ENCODE measurements at places on chromosomes 3 and 15.
A peak's percentile ranks its signal among the peaks of the same experiment; 100 is the strongest.

- no peak for DNase-seq
These were observed 3.4 kb downstream of the GAP43 start for GRCh38 chr3:115626721-115627120.

DNA sequence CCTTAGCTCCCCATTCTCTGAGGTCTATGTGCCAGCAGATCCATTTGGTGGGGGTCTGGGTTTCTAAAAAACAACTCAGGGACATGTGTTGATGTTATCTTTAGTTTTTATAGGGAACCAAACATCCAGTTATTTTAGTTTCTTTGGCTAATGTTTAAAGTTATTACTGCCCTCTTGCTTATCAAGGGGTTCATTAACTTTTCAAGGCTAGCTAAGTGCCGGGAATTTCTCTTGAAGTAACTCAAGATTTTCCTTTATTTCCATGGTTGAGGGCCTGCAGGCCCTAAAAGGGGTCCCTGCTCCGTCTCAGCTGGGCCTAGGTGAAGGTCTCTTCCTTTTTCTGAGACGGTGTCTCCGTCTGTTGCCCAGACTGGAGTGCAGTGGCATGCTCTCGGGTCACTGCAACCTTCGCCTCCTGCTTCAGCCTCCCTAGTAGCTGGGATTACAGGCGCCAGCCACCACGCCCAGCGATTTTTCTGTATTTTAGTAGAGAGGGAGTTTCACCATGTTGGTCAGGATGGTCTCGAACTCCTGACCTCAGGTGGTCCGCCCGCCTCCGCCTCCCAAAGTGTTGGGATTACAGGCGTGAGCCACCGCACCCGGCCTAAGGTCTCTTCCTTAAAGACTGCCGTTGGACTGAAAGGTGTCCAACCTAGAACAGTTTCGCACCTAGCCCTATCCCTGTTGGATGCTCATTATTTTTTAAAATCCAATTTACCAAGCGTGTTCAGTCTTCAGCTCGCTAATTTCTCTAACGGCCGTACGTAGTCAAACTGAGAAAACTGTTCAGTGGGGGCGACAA is 1.3 kb upstream of the OXSR1 start:
- DNase-seq, result no peak

DNA sequence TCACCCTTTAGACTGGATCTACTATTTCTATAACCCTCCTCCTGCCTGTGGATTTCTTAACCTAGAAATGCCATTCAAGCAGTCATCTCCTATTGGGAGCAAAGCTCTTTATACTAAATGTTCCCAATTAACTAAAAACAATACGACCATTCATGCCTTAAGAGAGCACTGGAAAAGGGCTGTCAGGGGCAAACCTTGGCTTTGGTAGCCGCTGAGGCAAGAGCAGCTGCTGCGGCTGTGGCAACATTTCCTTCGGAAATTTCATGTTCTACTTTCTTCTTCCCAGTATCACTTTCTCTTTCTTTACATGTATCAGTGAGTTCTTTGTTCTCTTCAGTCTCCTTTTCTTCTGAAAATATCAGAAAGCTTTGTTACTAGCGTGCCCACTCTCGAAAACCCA is 56.3 kb upstream of the CSPG5 start:
- DNase-seq, result peak; percentile 78

- no peak for DNase-seq
These were observed 13.9 kb upstream of the SLITRK3 start for GRCh38 chr3:165210132-165210531.

- no peak for DNase-seq
These were observed 21.2 kb upstream of the SIAH2 start for GRCh38 chr3:150783920-150784746.

GRCh38 chr3:46470831-46471230 is 6.1 kb upstream of the LTF start:
- DNase-seq, result no peak

GRCh38 chr15:89381888-89382686 is 47.5 kb upstream of the POLG start:
- DNase-seq, result no peak

- DNase-seq, result no peak
These were observed 289.0 kb downstream of the NEK10 start for GRCh38 chr3:27080258-27080525.

DNA sequence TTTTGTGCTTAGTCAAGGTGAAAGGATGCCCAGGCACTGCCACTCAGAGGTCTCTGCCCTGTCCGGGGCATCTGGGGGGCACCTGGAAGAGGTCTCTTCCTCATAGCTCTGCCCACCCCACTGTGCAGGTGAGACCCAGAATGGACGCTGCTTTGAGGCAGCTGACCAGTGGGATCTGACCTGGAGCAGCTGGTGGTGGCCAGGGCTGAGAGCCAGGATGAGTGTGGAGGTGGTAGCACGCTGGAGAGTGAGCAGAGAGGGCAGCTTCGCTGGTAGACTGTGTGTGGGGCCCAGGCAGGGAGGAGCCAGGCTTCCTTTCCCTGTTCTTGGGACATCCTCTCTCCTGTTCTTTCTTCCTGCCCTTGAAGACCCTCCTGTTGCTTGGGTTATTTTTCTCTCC is 32.2 kb upstream of the PLA2G4E start:
- no peak for DNase-seq

DNA sequence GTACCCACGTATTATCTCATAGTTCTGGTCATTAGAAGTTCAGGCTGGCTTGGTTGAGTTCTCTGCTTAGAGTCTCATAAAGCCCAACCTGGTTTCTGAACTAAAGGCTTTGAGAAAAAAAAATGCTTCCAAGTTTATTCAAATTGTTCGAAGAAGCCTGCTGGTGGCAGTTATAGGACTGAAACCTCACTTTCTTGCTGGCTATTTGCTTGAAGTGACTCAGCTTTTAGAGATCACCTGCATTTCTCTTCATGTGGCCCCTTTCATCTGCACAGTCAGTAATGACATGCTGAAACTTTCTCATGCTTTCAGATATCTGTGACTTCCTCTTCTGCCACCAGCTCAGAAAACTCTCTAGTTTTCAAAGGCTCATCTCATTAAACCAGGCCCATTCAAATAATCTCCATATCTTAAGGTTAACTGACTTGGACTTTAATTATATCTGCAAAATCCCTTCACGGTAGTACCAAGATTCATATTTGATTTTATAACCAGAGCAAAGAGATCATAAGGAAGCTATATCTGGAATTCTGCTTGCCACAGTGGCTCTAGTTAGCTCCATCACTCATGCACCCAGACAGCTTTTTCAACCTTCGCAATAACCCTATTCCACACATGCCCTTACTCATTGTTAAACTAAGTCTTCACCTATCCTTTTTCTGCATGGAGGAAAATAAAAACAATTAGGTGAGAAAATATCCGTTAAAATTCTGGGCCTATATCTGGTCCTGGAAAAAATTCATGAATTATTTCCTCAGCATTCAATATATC is 433.8 kb upstream of the CBLB start:
- DNase-seq, result no peak

DNA sequence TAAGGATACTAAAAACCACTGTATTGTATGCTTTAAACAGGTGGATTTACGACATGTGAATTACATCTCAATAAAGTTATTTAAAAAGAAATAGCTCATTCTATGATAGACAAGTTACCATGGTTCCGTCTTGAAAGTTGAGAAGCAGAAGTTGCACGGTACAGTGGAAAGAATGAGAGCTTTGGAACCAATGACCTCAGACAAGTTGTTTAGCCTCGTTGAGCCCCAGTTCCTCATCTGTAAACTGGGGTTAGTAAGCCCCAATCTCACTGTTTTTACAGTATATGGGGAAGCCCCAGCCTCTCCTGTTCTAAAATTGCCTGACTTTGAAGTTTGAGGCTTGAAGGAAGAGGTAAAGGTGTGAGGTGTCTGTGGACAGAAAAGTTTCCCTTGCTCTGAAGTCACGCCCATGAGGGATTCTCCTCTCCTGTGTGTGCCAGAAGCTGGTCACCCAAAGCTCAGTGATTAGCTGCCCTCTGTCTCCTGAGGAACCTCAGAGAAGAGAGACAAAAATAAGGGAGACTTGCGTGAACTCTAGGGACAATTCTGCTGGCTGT is 10.0 kb downstream of the CRYGS start:
- DNase-seq, result no peak

DNA sequence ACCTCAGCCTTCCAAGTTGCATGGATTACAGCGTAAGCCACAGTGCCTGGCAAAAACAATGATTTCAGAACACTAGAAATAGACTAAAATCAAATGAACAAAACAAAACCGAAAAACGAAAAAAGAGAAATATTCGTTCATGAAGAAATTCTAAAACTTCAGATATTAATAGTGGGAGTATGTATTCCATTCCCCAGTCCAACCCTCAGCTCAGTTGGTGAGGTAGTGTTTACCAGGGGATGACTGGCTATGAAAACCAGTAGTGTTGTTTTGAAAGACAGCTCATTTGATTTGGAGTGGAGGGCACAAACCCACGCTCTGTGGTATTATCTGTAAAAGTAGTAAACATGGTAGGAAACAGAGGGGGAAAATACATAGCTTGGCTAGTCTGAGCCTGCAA is 6.8 kb upstream of the SNRK start:
- no peak for DNase-seq

GRCh38 chr3:12869035-12869621 is 27.8 kb upstream of the RPL32 start:
- peak; percentile 84 for DNase-seq

DNA sequence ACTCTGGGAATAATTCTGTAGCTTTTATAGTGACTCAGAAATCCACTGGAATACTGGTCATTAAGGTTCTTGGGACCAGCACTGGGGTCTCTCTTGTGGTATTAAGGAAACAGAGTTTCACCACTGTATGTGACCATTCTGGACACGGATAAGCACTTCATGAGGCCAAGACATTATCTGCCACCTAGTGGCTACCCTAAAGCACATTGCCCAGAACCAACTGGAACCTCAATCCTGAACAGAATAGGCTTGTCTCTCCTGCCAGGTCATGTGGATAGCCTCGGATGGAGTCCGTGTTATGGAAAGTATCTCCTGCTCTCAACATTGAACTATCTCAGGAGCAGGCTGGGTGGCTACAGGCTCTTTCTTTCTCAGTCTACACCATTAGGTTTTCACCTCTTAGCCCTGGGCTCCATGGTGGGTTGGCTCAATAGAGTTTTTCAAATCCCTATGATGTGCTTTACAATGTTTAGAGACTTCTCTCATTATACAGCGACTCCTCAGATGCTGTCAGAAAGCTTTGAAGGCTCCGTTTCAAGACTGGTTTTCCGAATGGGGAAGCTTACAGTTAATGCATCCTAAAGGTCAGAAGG is 167.6 kb upstream of the ST8SIA2 start:
- peak; percentile 9 for DNase-seq

- no peak for DNase-seq
These were observed 347.2 kb upstream of the UMPS start for GRCh38 chr3:124383051-124383450.

DNA sequence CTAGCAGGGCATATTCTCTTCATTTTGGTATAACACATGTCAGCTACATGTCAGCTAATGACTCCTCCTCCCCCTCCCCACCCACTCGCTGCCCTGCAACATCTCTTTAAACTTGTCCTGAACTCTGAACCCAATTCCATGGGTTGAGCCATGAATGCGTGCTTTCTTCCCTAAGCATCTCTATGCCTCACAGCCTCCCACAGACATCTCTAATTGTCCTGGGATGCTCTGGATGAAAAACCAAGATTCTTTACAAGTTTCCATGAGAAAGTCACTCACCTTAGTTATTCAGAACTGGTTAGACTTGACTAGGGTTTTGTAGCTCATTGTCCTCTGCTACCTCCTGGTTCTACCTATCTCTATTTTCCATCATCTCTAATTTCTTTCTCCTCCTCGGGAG is 629.1 kb downstream of the TBL1XR1 start:
- no peak for DNase-seq

DNA sequence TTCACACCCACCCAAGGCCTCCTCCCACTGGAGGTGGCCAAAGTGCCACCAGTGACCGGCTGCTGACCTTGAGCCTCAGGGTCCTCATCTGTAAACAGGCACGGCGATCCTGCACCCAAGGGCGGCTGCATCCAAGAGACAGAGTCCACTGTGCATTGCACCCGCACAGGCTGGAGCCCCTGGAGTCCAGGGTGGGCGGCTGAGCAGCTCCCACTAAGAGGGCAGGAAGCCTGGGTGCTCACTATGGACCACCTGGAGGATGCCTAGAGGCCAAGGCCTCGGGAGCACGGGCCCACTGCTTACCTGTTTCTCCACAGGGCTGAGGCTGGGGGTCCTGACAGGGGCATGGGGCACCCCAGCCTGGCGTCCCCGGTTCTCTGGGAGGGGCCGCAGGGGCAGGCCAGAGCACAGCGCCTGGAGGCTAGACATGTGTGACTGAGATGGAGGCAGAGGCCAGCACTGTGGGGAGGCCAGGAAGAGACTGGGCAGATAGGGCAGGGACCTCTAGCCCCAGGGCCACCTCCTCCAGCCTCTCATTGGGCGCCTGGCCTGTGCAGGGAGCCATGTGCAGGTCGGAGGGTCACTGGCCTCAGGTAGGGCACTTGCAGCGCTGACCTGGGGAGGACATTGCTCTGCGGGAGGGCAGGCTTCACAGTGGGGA is at the start of gene UROC1:
UROC1 (minus strand) TSS at position 483 of the 661 bp plus-strand sequence; CDS start at position 429, 54 bp downstream.
- no peak for DNase-seq

GRCh38 chr3:129424185-129424841 is 4.1 kb downstream of the EFCAB12 start:
- no peak for DNase-seq

DNA sequence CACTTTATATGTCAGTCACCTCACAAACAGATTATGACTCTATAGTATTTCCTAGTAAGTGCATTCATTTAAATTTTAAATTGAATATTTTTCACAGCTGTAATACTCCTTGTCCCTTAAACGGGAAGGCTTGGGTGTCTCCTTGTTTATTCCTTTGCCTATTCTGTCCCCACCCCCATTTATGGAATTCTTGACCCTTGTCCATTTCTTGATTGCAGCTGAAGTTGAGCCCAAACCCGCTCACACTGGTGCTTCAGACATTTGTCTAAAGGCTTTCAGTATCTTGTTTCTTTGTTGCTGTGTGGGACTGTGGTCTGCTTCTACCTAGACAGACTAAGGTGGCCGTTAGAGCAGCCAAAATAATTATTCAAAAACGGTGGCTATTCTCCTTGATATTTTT is 449.7 kb downstream of the FOXP1 start:
- DNase-seq, result no peak

DNA sequence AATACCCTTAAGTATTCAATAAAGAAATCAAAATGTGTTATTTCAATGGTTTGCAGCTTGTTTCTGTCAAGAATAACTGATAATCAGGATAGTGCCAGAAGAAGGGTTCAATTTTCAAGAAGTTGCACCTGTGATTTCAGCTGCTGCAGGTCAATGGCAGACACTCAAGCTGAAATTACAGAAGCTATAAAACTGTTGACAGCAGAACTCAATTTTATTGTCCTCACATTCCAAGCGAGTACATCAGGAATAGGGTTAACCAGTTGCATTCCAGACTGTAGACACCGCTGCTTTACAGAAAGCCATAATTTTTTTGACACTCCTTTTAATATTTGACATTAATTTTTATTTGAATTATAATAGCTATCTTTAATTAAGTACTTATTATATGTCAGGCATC is 364.1 kb downstream of the CGGBP1 start:
- DNase-seq, result no peak
